ENCODE measurements at places on chromosomes 7 and 10. TPM values are rescaled to one million over a fixed set of nuclear protein-coding genes. Genes with fewer than 3 reads are reported as not detected.

CACNA2D1 gene
- total RNA-seq: 11.8 TPM

SDK1 gene
- 16.5 TPM for total RNA-seq

MMP21 gene
- not detected for total RNA-seq

PHYHIPL gene
- total RNA-seq: 0.21 TPM

POU6F2 gene
- 0.99 TPM for total RNA-seq

PTEN gene
- 33.8 TPM for total RNA-seq

OR2A12 gene
- total RNA-seq: not detected

ENO4 gene
- total RNA-seq: 0.35 TPM
